H9 (cell line): ENCODE measurements at places on chromosomes 16 and 17. TPM values are rescaled to one million over a fixed set of nuclear protein-coding genes. Genes with fewer than 3 reads are reported as not detected.

FGF11 gene
- 14.1 and 15.2 TPM in 2 replicates for total RNA-seq

PAQR4 gene
- total RNA-seq: 32.1 and 33.3 TPM in 2 replicates

- no peak for DNase-seq
Measured at GRCh38 chr17:82640036-82640435, 8.2 kb downstream of the WDR45B start.

DNA sequence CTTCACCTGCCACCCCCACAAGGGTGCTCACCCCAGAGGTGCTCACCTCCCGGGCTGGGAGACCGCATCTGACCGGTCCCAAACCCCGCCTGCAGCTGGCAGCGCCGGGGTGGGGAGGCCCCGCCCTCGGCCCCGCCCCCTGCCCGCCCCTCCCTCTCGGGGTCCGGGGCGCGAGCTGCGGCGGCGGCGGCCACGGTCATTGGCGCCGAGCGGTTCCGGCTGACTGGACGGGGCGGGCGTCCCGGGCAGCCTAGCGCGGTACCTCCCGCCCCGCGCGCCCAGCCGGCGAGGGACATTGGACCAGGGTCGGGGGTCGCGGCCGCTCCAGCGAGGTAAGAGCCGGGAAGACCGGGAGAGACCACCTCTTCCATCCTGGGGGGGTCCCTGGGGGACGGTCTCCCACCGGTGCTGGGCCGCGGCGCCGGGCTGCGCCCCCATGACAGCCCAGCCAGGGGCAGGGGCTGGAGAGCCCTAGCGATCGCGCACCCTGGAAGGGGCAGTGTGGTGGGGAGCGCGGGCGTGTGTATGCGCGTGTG lies at the start of gene CACNG5:
TSS of gene CACNG5 (plus strand) at position 199 of the 536 bp plus-strand sequence. CDS start 42,216 bp downstream, outside the sequence.
- DNase-seq: peak; percentile 80

GRCh38 chr16:16042076-16042475 lies 92.7 kb downstream of the ABCC1 start:
- DNase-seq: no peak

DNA sequence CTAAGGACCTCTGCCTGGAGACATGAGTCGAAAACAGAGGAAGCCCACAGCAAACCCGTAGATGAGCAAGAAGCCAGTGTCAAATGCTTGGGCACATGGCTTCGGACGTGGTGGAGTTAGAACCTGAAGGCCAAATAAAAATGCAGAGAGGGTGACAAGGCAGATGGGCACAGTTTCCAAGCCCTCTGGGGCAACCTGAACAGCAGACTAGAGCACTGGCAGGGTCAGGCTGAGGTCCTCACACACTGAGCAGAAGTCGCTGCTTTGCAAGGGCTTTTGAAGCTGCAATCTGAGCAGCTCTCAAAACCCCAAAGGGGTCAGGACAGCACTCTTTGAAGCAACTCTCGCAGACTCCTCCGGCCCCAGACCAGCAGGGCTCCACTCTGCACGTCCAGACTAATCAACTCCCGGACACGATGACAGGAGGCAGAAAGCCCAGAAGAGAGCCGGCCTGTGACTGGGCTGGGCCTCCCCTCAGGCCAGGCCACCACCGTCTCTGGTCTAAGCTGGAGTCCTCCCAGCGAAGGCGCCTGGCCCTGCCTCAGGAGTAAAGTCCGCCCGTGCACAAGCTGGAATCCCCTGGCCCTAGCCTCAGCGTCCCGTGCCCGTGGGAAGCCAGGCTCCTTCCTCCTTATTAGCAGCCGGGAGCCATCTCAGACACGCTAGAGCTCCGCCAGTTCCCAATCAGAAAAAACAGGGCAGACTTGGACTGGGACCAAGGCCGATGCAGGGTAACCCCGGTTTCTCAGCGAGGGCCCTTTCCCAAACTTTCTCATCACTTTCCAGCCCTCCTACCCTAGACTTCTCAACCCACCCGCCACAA lies 924 bp downstream of the SMARCD2 start:
- no peak for DNase-seq

DNA sequence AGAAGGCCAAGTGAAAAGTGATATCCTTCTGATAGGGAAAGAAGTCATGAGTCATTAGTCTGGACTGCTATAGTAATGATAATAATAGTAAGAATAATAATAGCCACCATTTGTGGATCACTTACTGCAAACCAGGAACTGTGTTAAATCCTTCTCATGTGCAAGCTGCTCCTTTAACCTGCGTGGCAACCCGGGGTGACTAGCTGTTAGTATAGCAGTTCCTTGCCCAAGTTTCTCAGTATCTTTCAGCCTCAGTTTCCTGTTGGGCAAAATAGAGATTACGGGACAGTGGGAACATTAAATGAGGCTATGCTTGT lies 129.5 kb downstream of the CDH13 start:
- no peak for DNase-seq

DNA sequence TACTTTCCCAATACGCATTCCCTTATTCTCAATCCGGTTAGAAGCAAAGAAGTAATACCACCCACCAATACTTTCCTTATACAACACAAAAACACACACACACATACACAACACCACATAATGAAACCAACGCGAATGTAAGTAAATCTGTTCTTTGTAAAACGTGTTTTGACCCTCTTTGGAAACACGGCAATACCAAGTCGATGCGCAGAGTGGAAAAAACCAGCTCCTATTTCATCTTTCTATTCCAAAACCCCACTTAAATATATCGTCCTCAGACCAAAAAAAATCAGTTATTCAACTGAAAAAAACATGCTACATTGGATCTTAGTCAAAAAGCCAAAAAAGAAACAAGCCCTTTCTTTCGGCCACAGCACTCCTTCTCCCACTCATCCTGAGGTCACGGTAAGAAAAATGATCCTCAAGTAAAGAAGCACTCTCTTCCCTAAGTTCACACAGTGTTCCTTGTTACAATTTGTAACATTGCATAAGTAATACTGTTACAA lies 31.0 kb upstream of the ARL4D start:
- peak; percentile 62 for DNase-seq

GRCh38 chr16:31440516-31441184 lies 1.9 kb downstream of the ZNF843 start:
- no peak for DNase-seq

ASPHD1 gene
- 16.7 and 17.9 TPM in 2 replicates for total RNA-seq

DNA sequence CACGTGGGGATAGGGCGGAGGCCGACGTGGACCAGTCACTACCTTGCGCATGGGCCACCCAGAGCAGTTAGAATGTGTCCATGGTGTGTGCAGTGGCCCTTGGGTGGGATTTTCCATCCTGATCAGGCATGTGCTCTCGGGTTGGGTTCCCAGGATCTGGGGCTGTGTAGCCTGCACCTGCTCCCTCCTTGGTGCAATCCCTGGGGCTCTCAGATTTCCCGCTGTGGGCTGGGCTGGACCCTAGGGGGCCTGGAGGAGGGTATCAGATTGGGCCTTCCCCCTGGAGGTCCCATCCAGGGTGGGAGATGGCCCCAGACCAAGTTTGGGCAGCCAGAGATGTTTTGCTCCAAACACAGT lies 1.3 kb downstream of the SMTNL2 start:
- DNase-seq: no peak

DNA sequence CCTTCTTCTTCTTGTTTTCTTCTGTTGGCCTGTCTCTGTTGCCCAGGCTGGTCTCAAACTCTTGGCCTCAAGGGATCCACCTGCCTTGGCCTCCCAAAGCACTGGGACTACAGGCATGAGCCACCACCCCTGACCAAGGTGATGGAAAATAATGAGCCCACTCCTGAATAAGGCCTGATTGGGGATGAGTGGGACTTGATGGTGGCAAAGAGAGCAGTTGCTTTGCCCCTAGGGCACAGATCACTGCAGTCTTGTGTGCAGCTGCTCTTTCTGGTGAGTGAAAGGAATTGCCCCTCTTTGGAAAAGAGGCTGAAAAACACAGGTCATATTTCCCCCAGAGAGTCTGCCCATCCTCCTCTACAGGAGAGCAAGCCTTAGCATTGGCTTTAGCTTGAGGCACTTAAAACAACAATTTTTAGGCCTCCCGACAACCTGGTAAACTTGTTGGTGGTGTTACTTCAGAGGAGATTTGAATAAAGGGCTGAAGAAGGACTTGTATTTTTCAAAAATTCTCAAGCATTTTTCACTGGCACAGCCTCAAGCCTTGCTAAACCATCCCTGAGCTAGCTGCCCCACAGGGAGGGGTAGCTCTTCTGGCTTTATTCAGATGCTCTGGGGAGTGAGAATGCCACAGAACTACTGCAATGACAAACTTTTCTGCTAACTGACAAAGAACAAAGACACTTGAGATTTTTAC lies 6.1 kb upstream of the PDP2 start:
- no peak for DNase-seq

SLC13A2 gene
- not detected in 2 replicates for total RNA-seq

SMIM36 gene
- not detected in 2 replicates for total RNA-seq

TMIGD1 gene
- total RNA-seq: not detected in 2 replicates

KCNJ18 gene
- not detected in 2 replicates for total RNA-seq

- no peak for DNase-seq
Measured at GRCh38 chr17:81858170-81858966, 2.0 kb downstream of the P4HB start.

DNA sequence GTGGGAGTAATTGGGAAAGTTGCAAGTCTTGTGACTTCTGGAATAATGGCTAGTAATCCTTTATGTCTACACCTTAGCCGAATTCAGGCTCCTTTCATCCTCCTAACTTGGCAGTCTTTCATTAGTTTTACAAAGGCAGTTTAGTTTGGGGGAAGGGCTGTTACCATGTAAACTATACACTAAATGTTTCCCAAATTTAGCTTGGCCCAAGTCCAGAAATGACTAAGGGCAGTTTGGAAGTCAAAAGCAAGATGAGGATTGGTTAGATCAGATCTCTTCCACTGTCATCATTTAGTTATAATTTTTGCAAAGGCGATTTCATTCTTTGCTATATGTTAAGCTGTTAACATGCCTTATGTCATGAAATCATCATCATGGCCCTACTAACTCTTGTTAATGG lies 115.4 kb upstream of the CACNG3 start:
- no peak for DNase-seq

C16orf92 gene
- total RNA-seq: not detected in 2 replicates

GRCh38 chr16:1743376-1744337 lies 27.7 kb downstream of the NME3 start:
- peak; percentile 27 for DNase-seq

DNA sequence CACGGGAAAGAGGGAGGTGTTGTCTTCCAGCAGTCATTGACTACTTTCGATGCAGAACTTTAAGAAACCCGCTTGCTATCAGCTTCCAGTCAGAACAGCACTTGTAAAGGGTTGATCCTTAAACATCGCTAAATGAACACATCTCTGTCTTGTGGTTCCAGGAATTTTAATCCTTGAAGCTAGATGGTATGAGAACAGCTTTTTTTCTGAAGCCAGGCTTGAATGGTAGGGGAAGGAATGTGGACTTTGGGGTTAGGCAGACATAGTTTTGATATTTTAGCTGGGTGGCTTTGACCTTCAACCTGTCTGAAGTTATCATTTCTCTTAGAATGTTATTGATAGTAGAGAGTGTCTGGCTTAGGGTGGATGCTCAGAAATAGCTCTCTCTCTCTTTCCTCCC lies 81.1 kb downstream of the RGS9 start:
- no peak for DNase-seq

GRCh38 chr17:51107778-51108177 lies 12.9 kb downstream of the SPAG9 start:
- no peak for DNase-seq

- DNase-seq: peak; percentile 54
Measured at GRCh38 chr16:50635505-50636392, 45.4 kb downstream of the SNX20 start.

TMEM92 gene
- 10.9 and 11.2 TPM in 2 replicates for total RNA-seq

GRCh38 chr17:21292867-21293830 lies 8.6 kb downstream of the MAP2K3 start:
- DNase-seq: no peak

MMP25 gene
- 13.5 and 14.2 TPM in 2 replicates for total RNA-seq

KRTAP4-3 gene
- not detected in 2 replicates for total RNA-seq

GRCh38 chr16:56401482-56401881 lies 23.9 kb downstream of the AMFR start:
- peak; percentile 44 for DNase-seq

ATP1B2 gene
- 15.4 and 16.2 TPM in 2 replicates for total RNA-seq

SRCIN1 gene
- 6.7 and 6.9 TPM in 2 replicates for total RNA-seq

GNAO1 gene
- total RNA-seq: 16.9 and 17.0 TPM in 2 replicates

GRCh38 chr17:385836-386140 lies 33.2 kb upstream of the RPH3AL start:
- DNase-seq: no peak

- no peak for DNase-seq
Measured at GRCh38 chr16:88888461-88889387, 22.3 kb upstream of the PABPN1L start.

- DNase-seq: no peak
Measured at GRCh38 chr16:12573300-12573699, 230.4 kb downstream of the CPPED1 start.

DNA sequence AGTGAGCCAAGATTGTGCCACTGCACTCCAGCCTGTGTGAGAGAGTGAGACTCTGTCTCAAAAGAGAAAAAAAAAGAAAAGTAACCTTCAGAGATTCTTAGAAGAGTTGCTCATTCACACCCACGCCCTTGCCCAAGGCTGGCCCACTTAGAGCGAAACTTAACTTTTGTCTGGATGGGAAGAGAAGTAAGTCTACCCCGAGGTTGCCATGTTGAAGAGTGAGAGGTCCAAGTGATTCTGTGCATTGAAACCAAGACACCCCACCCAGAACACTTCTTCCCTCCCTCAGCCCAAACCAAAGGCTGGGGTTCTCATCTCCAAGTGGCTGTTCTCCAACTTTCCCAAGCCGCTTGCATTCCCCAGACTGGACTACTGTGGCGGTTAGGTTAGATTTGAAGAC lies 2.4 kb upstream of the CISD3 start:
- no peak for DNase-seq

DNA sequence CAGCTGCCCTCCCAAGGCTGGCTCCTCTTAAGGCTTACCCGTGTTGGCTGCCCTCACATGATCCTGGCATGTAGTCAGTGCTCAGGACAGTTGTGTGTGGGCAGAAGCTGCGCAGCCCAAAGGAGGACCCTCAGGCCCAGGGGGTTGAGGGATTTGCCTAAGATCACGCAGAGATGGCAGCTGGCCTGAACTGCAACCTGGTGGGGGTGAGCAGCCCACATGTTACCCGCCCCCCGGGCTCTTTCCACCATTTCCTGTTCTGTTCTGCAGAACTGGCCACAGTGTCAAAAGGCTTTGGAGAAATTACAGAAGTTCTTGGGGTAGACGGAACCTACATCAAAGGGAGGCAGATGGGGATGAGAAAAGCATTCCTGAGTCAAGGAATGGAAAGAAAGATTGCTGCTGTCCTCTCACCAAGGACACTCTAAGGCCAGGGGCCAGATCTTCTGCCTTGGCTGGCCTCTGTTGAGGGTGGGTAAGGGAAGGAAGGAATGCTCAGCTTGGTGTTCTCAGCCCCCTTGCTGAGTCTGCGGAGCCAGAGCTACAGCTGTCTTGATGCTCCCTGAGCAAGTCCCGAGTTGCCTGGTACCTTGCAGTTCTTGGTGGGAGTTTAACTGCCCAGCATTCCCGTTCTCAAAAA lies 53.0 kb downstream of the EPN2 start:
- no peak for DNase-seq

DNA sequence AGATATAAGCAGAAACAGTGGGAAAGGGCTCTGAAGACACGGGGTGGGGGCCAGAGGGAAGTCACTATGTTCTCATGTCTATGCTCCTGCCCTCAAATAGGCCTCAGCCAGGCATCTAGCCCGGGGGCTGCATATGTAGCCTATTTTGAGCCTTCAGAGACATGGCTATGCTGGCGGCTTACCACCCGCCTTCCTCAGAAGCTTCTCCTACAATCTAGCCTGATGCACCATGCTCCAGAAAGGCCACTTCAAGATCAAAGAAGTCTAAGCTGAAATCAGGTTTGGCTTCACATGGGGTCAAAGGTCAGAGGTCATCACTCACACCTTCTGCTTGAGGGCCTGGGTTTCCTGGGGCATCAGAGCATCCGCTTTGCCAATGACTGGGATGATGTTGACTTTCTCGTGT lies 1.6 kb downstream of the SEPTIN1 start:
- no peak for DNase-seq
